ENCODE measurements at places on chromosomes 11 and 22.

DNA sequence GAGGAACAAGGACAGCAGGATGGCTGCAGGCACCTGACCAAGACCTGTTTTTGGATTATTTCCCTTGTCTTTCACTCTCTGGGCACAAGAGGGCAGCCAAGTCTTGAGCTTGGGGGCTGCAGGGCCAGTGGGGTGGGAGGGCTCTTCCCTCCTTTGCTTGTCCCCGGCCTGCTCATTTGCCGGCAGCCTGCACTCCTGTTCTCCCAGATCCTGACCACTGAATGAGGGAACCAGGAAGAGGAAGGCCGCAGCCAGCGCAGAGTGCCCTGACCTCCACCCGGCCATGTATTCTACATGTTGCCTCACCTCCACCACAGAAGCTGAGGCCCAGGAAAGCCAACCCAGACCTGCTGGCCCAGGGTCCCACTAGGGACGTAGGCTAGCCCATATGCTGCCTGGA, 15.5 kb upstream of the NNMT start:
- no peak for DNase-seq

DNA sequence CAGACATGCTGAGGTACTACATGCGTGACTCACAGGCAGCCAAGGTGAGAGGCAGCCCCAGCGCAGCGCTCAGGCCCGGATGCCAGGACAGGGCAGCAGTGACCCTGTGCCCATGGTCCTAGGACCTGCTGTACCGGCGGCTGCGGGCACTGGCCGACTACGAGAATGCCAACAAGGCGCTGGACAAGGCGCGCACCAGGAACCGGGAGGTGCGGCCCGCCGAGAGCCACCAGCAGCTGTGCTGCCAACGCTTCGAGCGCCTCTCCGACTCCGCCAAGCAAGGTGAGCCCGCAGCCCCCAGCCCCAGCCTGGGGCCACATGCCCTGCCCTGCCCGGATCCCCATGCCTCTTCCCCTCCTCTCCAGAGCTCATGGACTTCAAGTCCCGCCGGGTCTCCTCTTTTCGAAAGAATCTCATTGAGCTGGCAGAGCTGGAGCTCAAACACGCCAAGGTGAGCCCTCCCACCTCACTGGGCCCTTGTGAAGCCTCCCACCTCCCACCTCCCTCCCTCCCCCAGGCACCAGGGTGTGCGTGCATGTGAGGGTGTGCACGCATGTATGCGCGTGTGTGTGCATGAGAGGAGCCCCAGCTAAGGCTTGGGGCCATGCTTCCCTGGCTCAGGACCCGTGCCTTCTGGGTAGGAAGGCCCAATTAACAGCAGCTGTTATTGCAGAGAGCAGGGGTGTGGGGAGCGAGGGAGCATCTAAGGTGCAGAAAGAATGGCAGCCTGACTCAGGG, 5.3 kb downstream of the CFL1 start:
- no peak for DNase-seq

DNA sequence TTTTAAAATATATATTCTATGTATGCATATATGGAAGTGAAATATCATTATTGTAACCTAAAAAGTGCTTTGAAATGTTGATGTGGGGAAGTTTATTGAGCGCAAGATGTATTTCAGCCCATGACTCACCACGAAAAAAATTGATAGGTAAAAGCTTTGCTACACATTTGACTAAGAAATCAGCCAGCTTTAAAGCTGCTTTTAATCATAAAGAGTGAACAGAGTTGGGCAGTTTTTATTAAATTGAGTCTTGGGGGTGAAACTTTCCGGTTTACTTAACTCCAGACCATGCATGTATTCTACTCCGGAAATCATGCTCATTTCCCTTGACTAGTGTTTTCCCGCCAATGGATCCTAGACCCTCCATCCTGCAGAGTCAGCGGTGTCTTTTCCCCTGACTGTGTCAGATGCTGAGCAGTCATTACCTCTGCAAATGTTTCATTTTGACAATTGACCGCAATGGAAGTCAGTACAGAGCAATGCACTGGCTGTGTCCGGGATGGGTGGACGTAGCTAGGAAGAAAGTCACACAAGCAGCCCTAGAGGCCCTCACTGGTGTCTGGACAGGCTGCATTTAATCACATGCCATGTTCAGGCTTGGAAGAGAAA, 47.2 kb upstream of the MPEG1 start:
- DNase-seq, result no peak

- no peak for DNase-seq
These were observed 73.7 kb downstream of the ARHGAP42 start for GRCh38 chr11:100760744-100761143.

- no peak for DNase-seq
These were observed 5.8 kb downstream of the ELFN2 start for GRCh38 chr22:37421468-37421877.

DNA sequence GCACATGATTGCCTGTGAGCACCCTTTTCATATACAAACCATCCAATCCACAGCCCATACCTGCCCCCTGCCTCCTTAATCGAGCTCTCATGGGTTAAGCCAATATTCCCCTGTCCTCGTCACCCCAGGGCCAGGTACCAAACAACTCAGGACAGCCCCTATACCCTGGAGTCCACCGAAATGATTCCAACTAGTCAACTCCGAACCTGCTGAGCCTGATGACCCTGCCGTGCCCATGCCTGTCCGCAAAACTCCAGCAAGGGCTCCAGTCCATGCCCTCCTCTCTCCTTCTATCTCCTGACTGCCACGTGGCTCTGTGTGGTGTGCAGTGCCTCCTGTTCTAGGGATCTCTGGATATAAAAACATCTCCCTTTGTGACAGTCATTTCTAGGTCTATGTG, 35.5 kb upstream of the SYT13 start:
- DNase-seq, result no peak

GRCh38 chr11:8252946-8253345, 10.7 kb downstream of the LMO1 start:
- DNase-seq, result no peak

DNA sequence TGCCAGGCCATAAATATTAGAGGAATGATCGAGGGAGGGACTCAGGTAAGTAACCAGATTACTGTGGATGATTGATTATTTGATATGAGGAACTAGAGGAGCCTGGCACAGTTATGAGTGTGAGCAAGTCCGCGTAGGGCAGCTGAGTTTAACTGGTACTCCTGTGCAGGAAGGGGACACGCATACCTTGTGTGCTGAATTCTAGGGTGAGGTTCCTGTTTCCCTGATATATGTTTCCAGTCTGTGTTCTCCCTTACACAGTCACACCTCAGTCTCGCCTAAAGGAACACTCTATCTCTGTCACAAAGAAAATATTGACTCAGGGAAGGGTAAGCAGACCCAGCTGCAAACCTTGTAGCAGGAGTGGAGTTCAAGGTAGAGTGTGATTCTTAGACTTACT, 17.4 kb downstream of the SGSM3 start:
- DNase-seq, result no peak

DNA sequence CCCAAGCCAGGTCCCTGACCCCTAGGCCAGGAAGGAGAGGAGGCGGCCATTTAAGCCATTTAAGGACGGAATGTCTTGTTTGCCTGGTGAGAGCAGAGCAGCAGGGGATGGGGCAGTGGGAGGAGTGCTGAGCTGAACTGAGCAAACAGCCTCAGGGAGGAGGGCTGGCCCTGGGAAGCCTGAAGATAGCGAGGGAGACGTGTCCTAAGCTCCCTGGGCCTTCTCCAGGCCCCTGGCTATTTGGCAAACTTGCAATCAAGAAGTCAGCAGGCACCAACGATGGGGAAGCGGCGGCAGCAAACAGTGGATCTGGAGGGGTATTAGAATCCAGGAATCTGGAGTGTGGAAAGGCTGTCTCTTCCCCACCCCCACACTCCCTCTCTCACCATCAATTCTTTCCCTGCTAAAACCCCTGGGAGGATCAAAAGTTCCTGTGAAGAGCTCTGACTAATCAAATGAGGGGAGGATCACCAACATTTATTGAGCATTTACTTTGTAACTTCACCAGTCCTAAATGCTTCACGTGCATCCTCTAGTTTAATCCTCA, 8.8 kb downstream of the BCL9L start:
- DNase-seq, result no peak

DNA sequence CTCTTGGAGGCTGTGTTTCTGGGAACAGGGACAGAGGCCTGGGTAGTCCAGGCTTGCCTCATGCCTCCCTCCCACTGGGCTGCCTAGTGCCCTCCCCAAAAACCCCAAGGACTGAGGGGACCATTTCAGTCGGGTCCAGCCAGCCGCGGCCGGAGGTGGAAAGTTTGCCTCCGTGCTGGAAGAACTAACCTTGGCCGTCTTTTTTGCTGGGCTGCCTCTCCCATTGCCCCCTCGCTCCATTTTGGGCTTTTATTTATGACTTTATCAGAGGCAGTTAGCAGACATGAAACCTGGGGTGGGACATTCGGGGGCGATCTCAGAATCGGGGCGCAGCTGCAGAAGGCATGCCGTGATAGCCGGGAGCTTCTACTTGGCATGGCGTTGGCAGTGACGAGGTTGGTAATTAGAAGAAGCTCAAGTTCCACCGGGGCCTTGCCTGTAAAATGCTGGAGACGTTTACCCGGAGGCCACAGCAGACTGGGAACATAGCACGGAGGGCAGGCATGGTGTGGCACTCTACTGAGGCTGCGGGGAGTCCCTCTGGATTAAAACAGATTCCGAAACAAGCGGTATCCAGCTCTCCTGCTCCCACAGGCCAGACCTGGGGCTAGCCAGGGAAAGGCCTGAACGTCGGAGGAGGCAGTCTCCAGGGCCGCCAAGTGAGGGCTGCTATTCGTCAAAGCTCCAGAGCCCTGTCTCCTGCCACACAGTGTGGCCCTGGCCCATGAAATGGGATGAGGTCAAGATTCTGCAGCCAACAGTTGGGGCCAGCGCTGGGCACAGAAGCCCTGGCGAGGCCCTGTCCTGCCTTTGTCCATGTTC, 76.4 kb upstream of the PPARA start:
- no peak for DNase-seq

- DNase-seq, result no peak
These were observed 8.0 kb downstream of the NCAPH2 start for GRCh38 chr22:50516068-50516467.

DNA sequence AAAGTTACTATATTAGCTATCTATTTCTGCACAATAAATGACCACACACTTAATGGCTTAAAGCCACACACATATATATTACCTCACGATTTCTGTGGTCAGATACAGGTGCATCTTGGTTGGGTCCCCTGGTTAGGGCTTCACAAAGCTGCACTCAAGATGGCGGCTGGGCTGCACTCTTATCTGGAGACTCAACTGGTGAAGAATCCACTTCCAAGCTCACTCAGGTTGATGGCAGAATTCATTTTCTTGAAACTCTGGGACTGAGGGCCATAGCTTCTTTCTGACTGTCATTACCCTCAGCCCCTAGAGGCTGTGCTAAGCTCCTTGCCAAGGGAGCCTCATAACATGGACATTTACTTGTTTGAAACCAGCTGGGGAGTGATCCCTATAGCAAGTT, 5.1 kb upstream of the MS4A10 start:
- DNase-seq, result no peak

DNA sequence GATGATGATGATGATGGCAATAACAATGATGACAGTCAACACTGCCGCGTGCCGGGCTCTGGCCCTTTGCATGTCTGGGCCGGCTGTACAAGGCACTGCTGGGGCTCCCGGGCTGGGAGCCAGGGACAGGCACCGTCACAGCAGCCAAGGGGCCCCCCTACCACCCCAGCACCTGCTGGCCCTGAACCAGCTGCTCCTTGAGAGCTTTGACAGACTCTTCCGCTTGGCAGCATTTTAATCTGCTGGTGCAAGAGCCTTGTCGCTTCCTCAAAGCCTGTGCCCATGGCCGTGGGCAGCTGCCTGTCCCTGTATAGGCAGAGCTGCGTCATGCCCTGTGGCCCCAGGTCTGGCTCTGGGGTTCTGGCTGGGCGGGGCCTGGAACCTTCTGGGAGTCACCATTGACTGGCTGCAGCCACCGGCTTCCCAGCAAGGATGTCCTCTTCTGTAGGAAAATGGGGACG, 12.9 kb upstream of the MUC6 start:
- no peak for DNase-seq

- DNase-seq, result no peak
These were observed 390.0 kb downstream of the TENM4 start for GRCh38 chr11:79050786-79051185.

- no peak for DNase-seq
These were observed 47.4 kb upstream of the SEPTIN5 start for GRCh38 chr22:19666673-19667593.

GRCh38 chr11:19753451-19754106, 40.9 kb downstream of the NAV2 start:
- no peak for DNase-seq

- DNase-seq, result no peak
These were observed 11.7 kb upstream of the ARFGAP3 start for GRCh38 chr22:42868751-42869251.

DNA sequence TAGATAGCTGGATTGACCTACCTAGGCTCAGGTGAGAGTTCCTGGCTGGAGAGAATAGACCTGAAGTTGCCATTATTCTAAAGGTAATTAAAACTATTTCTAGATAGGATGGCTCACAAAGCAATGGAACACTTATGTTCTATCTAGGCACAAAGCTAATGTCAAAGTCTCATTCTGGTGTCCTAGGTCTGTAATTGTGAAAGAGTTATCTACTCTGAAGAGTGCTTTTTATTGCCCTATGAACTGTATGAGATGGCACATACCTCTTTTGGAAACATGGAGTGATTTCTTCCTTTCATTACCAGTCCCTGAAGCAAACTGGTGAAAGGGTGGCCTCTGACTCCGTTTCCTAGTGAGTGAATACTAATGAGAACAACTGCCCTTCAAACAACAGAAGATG, 80.3 kb downstream of the MTNR1B start:
- DNase-seq, result no peak

DNA sequence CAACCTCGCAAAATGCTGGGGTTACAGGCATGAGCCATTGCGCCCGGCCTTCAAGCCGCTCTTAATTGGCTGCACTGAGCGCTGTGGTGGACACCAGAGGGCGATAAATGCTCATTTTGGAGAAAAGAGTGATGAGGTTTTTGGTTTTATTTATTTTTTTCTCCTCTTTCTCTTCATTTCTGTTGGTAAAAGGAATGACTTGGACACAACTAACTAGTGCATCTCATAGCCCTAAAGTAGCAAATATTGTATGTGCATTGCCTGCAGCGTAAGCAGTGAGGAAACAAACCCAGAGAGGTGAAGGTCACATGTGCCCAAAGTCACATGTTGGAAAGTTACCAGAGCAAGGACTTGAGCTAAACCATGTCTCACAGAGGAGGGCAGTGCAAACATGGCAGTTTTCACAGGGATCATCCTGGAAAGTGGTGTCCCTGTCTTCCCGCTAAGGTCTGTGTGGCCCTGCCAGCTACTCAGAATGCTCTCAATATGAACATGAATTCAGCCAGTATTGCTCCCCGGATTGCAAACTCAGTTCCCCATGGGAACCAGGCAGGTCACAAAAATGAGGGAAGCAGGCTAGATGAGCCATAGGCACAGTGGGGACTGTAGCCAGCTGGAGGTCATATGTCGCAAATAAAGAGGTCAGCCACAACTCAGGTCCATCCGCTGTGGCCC, 8.6 kb upstream of the CD82 start:
- no peak for DNase-seq

- DNase-seq, result no peak
These were observed 26.3 kb upstream of the HIKESHI start for GRCh38 chr11:86275493-86276370.

GRCh38 chr11:113398669-113399430, 11.3 kb downstream of the ANKK1 start:
- no peak for DNase-seq

GRCh38 chr11:105612771-105613170, 2.9 kb downstream of the GRIA4 start:
- DNase-seq, result no peak
